Activated naive CD8-positive, alpha-beta T cell treated with anti-CD3 and anti-CD28 coated beads, Interleukin-2, amount 50 U/mL, for 16 hours (primary cell): ENCODE measurements at places on chromosomes 6 and 20.

- no peak for DNase-seq
Observed at GRCh38 chr6:42300185-42300584, 82.5 kb upstream of the MRPS10 start.

DNA sequence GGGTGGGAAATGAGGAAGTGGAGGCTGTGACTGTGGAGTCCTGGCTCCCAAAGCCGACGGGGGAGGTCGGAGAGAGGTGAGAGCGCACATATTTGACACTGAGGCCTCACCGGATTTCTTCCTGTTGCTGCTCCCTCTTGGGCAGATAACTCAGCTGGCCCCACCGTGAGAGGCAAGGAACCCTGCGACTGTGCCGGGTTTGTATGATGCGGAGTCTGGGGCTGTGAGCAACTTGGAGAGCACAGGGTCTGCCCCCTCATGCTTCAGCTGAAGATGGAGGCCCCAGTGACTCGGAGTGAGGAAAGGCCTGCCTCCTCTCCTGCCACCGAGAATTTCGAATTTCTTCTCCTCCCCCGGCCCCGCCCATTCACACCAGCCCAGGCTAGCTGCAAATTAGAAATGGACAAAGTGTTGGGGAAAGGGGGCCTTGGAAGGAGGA, 160.6 kb downstream of the GRM4 start:
- DNase-seq: no peak

DNA sequence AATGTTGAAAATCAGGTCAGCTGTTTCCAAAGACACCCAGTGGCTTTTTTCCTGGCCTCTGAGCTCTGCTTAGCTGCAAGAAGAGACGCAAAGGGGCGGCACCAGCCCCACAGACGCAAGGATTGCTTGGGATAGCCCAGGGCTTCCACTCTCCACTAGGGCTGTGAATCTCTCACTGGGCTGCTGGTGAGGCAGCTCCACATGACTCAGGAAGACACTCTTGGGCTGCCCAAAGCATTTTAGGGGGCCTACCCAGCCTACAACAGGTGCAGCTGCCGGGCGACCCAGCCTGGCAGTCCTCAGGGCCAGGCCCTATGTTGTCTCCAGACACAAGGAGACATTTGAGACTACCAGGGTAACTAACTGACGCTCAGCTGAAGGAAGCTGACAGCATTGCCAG, 59.8 kb downstream of the FAM50B start:
- no peak for DNase-seq

- no peak for DNase-seq
Observed at GRCh38 chr6:124968401-124968800, 6.2 kb downstream of the RNF217 start.

DNA sequence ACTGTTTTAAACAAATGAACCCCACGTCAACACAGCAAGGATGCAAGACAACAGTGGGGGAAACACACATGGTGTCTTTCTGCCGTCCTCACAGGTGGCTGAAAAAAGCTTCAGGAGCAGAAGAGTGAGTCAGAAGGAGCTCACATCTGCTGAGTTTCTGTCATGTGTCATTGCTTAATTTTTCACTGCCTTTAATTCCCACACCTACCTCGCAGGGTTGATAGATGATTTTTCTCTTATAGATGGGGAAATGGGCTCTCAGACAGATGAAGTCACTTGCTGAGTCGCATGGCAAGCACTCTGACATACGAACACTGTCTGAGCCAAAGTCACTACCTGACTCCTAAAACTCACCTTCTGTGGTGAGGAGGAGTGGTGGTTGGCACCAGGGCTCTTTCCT, 28.3 kb upstream of the CARMIL1 start:
- no peak for DNase-seq

- no peak for DNase-seq
Observed at GRCh38 chr6:42453654-42454427, 2.1 kb upstream of the TRERF1 start.

- no peak for DNase-seq
Observed at GRCh38 chr6:109800771-109801170, 109.7 kb downstream of the FIG4 start.
